Fibroblast of upper back skin (primary cell): ENCODE measurements at places on chromosomes 3 and 15.
A peak's percentile ranks its signal among the peaks of the same experiment; 100 is the strongest.

DNA sequence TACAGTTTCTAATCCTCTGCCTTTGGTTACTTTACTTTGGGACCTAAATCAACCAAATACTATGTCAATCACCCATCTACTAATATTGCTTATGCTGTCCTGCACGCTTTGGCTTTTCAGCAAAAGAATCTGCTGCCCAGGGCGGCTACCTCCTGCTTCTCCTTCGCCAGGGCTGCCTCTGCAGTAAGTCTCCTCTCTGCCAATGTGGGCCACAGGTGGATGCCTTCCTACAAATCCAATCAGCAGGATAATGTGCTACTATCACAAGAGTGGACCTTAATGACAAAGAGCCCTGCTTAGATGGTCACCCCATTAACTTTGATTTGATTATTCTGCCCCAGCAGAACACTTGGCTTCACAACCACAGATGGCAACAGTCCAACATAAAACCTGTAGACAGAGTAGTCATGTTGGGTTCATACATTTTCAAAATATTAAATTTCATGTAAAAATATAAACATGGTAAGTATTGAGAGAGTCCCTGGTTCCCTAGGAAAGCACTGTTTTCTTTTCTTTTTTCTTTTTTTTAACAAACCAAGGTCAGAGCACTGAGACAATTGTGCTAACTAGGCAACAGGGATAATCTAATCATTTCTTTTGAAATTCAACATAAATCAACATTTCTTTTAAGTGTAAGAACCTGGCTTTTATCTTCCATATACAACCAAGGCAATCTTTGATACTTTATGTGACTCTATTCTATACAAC lies 298.3 kb downstream of the ZBTB20 start:
- DNase-seq, result no peak

DNA sequence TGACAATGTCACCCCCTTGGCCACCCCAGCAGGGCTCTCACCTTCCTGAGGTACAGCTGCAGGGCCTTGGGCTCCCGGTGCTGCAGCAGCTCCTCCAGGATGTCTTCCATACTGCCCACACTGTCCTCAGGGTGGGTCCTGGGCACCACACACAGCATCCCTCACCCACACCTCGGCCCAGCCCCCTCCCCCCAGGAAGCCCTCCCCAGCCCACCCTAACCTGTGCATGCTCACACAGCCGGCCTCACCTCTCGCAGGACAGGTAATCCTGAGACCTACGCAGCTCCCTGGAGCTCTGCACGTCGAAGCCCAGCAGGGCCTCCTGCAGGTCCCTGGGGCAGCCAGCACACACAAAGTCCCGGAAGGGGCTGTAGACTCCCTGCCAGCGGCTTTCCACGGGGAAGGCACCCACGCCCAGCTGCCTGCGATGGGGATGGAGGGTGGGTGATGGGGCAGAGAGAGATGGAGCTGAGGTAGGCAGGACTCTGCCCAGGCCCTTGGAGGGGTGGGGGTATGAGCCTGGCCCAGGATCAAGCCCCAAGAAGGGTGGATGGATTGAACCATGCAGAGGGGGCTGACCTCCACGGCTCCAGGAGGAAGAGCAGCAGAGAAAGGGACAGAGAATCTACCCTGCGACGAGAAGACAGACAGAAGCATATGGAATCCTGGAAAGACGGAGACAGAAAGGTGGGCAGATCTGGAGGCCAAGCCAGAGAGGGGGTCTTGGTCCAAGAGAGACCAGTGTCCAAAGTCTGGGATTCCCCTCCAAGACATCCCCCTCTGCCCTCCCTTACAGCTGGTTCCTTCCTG lies 16.7 kb downstream of the ALS2CL start:
- DNase-seq, result no peak

- no peak for DNase-seq
These were observed 6.2 kb downstream of the ALPK3 start for GRCh38 chr15:84823282-84823878.

- no peak for DNase-seq
These were observed 73.5 kb downstream of the EDEM1 start for GRCh38 chr3:5260992-5261501.

DNA sequence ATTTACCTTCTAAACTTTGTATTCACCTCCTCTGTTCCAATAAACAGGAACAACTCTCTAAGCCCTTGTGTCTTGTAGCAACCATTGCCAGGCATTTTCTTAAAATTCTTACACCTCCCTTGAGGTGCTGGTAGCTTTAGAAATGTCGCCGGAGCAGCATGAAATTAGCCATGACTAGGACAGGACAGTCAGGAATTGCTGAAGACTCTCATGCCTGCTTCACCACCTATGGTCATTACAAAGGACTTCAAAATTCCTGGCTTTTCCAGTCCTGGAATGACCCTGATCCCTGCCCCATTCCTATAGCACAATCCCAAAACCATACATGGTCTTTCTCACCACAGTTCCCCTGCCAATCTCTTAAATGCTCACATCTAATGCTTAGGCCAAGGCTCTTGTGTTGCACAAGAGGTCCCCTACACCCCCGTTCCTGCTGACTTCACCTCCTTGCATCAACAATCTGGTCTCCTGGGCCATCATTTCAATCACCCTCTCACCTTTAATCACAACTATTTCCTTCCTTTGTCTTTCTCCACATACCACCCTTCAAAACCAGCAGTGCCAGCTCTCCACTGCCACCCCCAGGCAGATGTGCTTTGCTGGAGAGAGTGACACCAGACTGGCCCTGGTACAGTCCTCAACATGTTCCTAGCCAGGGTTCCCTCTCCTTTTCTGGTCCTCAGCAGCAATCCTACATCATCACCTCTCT lies 113.2 kb upstream of the TJP1 start:
- DNase-seq, result no peak

DNA sequence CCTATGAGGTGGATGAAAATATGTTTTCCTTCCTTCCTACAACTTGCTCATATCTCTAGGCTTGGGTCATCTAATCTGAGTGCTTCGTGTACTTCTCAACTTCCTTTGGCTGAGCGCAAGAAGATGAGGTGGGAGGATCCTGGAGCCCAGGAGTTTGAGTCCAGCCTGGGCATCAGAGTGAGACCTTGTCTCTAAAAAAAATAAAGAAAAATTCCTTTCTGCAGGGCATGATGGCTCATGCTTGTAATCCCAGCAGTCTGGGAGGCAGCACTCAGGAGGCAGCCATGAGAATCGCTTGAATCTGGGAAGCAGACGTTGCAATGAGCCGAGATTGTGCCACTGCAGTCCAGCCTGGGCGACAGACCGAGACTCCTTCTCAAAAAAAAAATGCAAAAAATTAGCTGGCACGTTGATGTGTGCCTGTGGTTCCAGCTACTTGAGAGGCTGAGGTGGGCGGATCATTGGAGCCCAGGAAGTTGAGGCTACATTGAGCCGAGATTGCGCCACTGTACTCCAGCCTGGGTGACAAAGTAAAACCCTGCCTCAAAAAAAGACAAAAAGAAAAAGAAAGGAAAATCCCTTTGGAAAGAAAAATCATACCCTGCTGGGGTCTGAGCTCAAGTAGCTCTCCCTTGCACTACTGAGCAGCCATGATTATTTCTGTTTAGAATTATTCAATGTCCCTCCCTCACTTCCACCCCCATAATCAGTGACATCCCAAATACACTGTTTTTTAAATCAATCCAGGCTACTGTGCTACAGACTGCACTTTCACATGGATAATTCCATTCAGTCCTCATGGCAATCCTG lies 28.0 kb upstream of the RAB11A start:
- DNase-seq, result no peak

DNA sequence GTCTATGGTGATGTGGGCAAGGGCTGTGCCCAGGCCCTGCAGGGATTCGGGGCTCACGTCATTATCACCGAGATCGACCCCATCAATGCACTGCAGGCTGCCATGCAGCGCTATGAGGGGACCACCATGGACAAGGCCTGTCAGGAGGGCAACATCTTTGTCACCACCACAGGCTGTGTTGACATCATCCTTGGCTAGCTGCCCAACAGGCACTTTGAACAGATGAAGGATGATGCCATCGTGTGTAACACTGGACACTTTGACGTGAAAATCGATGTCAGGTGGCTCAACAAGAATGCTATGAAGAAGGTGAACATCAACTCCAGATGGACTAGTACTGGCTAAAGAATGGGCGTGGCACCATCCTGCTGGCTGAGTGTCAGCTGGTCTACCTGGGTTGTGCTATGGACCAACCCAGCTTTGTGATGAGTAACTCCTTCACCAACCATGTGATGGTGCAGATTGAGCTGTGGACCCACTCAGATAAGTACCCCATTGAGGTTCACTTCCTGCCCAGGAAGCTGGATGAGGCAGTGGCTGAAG lies 6.1 kb upstream of the USP8 start:
- peak; percentile 25 for DNase-seq

GRCh38 chr3:126837773-126838172 lies 133.7 kb downstream of the CHCHD6 start:
- no peak for DNase-seq

DNA sequence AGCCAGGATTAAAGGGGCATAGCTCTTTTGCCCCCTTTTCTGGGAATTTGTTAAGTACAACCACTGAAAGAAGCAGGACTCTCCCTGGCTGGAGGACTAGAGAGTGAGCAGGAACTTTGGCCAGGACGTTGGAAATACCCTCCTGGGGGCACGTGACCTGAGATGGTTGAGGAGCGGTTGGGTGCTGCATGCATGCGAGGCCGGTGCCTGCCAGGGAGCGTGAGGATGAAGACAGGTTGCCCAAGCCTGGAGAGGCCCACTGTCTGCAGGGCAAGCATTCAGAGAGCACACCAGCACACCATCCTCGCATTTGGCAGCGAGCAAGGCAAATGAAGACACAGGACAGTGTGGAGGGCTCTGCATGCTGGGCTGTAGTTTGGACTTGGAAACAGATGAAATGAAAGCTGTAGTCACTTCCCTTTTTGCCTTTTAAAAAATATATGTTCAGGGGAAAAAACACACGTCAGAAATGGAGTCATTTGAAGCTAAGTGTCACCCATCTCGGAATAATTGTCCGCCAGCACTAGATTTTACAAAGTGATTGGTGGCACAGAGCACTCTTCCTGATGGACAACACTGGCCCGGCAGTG lies 217.6 kb downstream of the SLCO3A1 start:
- DNase-seq, result no peak

- DNase-seq, result peak; percentile 68
These were observed 26.2 kb downstream of the ATOSA start for GRCh38 chr15:52652984-52653383.

DNA sequence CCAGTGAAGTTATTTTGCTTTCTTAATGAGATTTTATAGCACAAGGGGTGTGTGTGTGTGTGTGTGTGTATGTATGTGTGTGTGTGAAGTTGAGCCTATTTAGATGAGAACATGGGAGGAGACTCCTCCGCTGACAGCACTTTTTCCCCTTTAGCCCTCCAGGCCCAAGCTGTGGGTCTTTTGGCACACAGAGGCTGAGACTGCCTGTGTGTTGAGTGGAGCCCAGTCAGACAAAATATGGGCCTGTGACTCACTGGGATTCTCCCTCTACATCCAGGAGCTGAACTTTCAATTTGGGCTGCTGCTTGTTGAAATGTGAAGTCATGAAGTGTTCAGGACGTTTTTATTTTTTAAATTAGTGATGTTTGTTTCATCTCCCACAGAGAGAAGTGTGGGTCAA lies 108.0 kb downstream of the MFSD1 start:
- DNase-seq, result peak; percentile 63

DNA sequence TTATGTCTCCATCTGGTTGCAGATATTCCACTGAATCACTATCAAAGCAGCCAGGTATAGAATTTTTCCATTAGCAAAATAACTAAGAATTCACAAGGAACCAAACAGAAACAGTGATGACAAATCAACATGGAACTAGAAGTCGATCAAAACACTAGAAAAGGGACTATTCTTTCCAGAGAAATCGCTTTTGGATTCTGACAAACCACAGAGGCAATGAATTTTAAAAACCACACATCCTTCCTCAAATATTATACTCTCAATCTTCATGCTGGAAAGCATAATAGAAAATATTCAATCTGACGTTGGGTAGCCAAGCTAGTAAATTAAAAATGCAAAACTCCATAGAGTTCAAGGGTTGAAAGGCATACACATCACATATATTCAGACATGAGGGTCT lies 93.2 kb upstream of the PPIB start:
- no peak for DNase-seq

DNA sequence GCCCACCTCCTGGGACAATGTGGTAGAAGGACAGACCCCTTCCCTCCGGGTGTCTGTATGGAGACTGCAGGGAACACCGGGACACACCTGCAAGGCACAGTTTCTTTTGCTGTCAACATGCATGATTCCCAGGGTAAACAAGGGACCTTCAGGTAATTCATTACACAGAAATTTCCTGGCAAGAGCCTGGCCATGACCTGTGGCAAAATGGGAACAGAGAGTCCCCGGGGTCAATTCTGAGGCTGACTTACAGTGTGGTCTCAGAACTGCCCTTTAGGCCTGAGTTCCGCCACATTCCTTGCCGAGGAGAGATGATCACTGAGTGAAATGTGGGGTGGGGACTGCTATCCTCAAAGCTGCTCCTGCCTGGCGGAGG lies 6.3 kb downstream of the STARD5 start:
- DNase-seq, result no peak

- DNase-seq, result no peak
These were observed 126.2 kb upstream of the KLHL25 start for GRCh38 chr15:85920956-85921355.

DNA sequence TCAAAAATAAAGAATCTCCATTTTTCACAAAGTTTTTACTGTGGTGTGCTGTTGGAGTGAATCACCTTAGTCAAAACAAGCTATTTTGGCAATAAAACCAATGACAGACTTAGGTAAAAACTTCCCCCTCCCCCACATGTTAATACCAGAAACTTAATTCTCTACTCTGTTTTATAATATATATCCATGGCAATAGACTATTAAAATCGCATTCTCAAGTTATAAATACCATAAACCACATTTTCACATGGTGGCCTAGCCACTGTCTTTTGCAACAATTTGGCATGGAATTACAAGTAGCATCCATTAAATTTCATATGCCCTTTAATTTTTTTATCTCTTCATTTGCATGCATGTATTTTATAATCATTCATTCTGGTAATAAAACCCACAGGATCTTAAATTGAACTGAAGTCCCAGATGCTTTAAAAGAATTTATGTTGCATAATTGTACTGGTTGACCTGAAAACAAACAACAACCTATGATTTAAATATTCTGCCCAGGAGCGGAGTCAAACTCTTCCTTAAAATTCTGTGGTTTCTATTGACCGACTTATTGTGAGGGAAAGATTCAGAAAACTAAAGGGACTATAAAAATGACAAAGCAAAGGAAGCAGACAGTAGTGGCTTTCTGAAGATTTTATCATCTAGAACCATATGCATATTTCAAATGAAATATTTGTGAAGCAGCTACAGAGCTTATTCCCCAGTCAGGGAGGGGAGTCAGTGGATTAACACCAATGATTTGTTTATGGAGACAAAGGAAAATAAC lies 229.0 kb upstream of the TBL1XR1 start:
- peak; percentile 63 for DNase-seq
